ENCODE measurements at places on chromosomes 2 and 18.

DNA sequence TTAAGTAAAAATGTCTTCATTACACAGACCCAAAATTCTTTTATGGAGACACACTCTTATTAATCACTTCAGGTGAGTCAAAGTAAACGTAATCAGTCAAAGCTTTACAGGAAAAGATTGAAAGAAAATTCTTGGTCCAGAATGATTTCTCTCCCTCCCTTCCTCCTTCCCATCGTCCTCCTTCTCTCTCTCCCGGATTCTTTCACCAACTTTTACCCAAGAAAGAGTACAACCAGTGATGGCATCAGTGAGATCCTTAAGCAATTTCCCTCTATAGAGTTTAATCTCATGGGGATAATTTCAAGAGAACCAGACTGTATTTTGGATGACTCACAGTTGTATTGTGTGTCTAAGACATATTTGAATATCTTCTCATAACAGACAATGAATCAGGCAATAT, 258.1 kb downstream of the ALK start:
- no peak for DNase-seq

GRCh38 chr2:121293450-121294325, 8.7 kb upstream of the TFCP2L1 start:
- DNase-seq, result no peak

- peak; percentile 63 for DNase-seq
Observed at GRCh38 chr2:241613017-241613780, 23.8 kb downstream of the THAP4 start.

DNA sequence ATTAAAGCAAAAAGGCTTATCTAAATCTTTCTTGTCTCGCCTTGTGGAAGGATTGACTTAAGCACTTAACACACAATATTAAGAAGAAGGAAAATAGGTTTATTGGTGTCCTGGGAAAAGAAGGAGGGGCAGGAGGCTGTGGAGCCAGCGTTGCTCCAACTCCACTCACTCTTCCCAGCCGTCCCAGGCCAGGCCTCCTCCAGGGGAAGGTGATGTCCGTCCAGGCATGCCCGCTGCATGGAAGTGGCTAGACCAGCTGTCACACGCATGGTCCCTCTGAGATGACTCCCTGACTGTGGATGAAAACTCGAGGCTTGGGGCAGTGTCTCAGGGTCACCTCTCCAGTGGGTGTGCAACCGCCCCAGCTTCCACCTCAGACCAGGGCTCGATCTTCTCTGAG, 281.1 kb downstream of the GALR1 start:
- DNase-seq, result no peak

DNA sequence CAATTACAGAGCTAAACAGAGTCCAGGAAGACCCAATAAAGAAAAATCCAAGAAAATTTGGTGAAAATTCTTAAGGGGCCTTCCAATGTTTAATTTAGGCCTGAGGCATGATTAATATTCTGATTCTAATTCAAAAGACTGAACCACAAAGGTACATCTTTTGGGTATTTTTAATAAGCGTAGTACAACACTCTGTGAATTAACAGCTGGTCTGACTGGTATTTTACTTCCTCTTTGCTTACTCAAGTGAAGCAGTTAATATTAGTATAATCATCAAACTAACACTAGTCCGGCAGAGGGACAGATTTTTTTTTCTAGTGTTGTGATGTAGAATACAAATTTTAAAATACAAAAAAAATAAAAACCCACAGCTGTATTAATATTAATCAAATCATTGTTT, 652.9 kb downstream of the NR4A2 start:
- no peak for DNase-seq

DNA sequence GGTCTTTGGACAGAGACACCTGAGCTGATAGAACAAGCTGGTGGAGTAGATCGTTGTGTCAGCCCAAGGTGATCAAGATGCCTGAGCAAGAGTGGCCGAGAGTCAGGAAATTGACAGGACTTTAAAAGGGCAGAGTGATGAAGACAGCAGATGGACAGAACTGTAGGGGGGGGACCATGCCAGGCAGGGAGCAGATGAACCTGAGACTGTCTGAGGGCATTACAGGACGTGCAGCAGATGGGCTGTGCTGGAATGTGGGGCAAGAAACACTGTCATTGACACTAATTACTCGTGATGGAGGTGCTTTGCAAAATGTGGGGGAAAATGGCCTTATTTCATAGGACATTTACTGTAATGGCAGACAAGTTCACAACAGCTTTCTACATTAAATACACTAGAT, 225.0 kb downstream of the THSD7B start:
- no peak for DNase-seq

DNA sequence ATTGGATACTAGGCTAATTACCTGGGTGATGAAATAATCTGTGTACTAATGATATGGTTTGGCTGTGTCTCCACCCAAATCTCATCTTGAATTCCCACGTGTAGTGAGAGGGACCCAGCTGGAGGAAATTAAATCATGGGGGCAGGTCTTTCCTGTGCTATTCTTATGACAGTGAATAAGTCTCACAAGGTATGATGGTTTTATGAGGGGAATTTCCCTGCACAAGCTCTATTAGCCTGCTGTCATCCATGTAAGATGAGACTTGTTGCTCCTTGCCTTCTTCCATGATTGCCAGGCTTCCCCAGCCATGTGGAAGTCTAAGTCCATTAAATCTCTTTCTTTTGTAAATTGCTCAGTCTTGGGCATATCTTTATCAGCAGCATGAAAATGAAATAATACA, 394.1 kb upstream of the SYT4 start:
- DNase-seq, result no peak

GRCh38 chr18:62377131-62377807, 52.2 kb downstream of the TNFRSF11A start:
- no peak for DNase-seq

GRCh38 chr2:120855855-120856405, 120.3 kb downstream of the GLI2 start:
- DNase-seq, result no peak
